Stimulated activated CD8-positive, alpha-beta memory T cell treated with anti-CD3 and anti-CD28 coated beads, Interleukin-7, amount 100 ng/mL, for 1 hour (primary cell): ENCODE measurements at places on chromosomes 3 and 15.

- DNase-seq, result no peak
Measured at GRCh38 chr15:39651881-39652280, 71.0 kb downstream of the THBS1 start.

DNA sequence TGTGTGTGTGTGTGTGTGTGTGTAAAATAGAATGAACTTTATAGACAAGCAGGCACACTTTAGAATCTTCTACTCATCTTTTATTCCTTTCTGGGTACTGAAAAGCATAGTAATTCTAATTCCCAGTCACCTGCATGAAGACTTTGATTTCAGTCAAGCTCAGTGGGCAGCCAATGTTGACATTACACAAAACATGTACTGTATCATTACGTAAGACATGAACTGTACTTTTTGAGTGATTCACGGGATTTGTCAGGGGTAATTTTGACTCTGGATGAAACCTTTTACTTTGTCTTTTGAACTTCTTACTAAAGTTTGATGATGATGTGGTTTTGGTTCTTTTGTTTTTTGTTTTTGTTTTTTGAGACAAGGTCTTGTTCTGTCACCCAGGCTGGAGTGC, 38.8 kb downstream of the PTPRG start:
- no peak for DNase-seq

DNA sequence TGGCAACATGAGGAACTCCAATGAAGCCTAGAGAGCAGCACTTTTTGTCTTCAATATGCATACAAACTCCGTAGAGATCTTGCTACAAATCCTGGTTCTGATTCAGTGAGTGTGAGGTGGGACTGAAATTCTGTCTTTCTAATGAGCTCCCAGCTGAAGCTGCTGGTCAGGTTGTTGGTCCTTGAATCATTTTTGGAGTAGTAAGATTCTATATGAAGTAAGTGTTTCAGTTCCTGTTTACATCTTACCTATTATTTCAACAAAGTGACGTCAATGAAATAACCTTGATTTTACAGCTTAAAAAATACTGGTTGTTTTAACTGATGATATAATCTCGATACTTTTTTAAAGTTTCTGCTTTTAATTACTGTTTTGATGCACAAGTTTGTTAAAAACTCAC, 33.9 kb downstream of the SHQ1 start:
- DNase-seq, result no peak

DNA sequence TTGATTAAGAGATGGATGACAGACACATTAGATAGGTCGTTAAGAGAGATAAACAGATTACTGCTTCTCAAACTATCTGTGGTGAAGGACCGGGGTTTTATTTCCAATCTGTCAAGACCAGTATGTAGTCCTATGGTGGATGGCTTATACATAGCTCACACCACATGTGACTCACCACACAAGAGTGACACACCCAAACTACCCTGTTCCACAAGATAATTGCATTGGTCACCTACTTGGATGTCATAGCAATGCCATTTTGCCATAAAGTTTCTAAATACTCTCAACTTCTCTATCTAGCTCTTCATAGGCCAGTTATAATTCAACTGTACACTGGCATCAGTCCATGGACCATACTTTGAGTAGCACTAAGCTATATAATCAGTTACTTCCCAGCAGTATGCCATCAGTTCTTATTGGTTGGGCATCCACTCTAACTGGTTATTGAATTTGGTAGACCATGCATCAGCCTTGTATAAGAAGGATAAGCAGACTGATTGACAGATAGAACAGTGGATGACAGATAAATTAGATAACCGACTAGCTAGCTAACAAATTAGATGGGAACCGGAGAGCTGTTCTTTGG, 11.6 kb downstream of the WWTR1 start:
- DNase-seq, result no peak

DNA sequence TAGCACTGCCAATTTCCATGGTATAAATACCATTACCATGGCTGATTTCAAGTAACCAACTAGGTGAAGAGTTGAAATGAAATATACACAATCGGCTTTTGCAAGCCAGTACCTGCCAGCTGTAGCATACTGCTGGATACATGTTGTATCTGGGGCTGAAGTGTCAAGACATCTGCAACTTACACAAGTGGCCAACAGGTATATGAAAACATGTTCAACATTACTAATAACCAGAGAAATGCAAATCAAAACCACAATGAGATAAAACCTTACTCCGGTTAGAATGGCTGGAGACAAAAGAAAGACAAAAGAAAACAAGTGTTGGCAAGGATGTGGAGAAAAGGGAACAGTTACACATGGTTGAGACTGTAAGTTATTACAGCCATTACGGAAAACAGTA, 11.6 kb downstream of the ATOSA start:
- DNase-seq, result no peak

GRCh38 chr3:152192936-152193672, 75.6 kb upstream of the MBNL1 start:
- no peak for DNase-seq

DNA sequence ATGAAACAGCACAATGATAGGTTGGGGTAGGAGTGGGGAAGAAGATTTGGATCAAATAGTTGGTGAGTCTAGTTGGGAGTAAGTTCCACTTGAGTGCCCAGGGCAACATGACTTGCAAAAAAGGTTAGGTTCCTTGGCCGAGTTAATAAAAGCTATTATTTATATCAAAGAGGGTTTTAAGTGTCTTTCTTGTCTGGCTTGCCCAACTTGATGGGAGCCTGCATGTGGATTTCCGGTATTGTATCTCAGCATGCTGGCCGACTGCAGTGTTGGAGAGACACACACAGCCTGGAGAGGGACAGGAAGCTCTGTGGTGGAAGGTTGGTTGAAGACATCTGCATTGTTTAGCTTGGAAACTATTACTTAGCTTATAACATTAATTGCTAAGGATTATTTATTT, 449.5 kb upstream of the TBL1XR1 start:
- DNase-seq, result no peak

- no peak for DNase-seq
Measured at GRCh38 chr15:101173233-101174119, 78.4 kb downstream of the CHSY1 start.

DNA sequence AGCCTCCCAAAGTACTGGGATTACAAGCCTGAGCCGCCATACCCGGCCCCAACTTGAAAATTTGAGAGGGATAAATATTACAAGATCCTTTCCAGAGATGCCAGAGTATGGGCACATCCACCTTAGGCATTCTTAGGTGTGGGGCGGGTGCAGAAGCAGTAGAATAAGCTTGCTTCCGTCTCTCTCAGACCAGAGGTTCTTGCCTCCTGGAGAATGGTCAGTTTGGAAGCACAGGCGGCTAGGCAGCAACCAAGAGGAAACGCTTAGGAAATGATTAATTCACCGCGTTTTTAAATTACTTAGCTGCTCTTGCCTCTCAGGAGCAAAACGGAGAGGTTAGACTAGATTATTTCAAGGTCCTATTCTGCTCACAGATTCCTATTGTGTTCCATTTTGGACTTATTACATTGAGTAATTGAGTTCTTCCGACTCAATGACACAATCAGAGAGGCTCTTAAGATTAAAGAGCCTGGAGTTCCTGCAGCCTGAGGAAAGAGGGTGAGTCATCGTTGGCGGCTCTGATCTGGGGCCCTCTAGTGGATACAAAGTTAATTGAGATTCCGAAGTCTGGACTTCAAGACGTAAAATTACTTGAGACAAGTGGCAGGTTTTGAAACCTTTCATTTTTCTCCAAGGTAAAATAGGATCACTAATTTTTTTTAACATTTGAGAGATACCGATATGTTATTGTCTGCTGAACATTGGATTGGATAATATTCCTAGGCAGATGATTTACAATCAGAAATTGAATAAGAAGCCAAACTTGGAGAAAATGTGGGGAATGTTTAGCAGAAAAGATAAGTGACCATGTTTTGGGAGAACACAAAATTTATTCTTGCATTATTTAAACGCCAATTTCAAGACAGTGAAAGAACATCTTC, 5.8 kb upstream of the TOPAZ1 start:
- DNase-seq, result peak; percentile 4

DNA sequence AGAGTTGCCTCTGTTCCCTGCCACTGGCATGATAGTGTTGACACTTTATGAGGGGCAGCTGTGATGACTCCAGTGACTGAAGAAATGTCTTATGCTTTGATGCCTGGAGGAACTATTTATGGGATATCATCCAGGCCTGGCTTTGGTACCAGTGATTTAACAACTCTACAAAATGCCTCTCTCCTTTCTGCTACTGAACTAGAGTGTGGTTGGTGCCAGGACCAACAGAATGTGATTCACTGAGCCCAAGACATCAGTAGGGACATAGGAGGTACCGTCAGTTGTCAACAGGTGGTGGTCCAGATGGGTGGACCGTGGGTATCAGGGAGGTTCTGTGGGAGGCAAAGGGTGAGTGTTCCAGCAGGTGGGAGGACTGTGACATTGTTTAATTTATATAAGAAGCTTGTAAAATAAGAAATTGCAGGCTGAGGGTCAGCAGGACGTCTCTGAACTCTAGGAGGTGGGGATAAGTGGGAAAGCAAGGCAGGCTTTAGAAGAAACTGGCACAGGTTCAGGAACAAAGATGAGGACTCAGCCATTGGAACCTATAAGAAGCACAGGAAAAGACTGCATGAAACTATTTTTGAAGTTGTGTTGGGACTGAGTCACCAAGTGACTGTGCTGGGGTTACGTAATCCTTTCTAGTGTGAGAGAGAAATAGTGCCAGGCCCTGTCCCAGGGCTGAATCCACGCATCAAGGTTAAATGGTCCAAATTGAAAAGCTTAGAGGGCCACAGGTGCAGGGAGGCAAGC, 28.5 kb upstream of the SLC7A14 start:
- DNase-seq, result no peak

DNA sequence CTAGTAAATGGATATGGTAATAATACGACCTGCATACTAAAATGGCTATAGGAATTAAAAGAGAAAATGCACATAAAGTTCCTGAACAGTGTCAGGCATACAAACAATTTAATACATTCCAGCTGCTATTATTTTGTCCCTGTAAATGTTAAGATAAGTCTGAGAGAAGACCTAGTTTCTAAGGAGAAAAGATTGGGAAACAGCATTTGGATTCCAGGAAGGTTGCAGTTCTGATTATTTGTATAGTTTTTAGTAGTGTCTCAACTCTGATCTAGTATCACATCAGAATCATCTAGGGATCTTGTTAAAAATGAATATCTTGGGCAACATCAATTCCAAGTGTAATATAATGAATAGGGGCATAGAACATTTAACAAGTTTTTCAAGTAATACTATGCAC, 905.7 kb downstream of the NSUN3 start:
- DNase-seq, result no peak

DNA sequence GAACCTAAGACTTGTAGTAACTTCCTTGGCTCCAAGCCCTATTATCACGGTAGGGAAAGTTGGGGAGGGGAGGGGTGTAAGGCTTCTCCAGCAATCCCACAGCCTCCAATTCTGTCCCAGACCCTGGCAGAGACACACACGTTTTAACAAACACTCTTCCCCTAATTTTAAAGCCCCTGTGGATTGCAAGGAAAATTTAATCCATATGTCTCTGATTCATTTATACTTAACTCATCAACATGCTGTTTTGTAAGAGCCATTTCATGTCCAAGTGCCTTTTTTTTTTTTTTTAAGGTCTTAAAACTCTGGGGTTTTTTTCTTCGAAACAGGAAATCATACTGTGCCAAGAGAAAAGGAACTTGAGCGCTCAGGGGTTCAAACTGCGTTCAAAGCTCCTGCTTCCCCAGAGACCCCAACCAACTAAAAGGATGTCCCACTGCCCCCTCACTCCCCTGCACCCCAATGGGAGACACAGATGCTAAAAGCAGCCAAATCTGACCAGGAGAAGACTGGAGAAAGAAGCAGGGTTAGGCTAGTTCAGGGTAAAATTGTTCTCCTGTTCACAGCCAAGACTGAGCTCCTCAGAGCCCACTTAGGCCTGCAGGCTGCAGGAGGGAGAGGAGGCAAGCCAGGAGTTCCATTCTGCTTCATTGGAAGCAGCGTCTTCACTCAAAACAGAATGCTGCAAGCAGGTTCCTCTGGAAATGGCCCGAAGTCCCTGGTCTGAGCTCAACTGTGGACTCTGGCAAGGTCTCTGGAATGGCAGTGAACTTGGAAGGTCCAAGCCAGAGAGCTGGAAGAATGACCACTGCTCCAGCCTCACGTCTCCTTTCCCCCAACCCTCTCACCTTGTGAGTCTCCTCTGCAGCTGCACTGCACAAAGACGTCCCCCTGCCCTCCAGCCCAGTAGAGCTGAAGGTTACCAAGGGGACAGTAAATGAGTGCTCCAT, 172.5 kb downstream of the NTRK3 start:
- no peak for DNase-seq

- no peak for DNase-seq
Measured at GRCh38 chr3:32813180-32813579, 4.6 kb upstream of the TRIM71 start.

DNA sequence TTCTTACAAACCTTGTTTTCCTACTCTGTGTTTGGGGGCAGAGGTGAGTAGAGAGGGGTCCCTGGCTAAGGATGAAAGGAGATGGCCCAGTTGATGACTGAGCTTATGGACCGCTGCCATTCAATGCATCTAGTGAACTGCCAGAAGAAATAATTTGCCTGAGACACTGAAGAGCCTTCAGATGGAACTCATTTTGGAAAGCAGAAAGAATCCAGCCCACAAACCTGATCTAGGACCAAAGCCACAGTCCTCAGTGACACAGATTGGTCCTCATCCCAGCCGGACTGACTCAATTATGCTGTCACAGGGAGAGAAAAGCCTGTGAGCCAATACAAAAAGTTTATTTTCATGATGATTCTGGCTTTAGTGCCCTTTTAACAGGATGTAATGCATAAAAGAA, 82.7 kb downstream of the CD47 start:
- DNase-seq, result no peak

GRCh38 chr3:95750097-95750496, 1064.3 kb upstream of the EPHA6 start:
- no peak for DNase-seq

DNA sequence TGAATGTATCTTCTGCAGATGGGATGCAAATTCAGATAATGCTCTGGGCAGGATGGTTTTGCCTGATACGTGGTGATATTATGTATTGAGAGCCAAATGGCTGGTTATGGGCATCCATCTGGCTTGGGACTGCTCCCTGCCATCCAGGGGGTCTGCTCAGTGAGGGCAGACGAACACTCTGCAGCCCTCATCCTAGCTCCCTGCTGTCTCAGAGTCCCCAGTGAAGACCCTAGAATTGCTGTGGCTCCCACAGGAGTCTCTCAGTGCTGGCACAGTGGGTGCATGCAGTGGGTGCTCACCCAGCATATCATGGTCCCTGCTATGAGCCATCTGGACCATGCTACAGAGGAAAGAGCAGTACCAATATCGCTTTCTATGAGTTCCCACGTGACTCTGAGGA, 10.3 kb downstream of the CX3CR1 start:
- no peak for DNase-seq

- DNase-seq, result no peak
Measured at GRCh38 chr15:70690491-70691276, 72.7 kb downstream of the UACA start.

GRCh38 chr3:25903371-25904129, 113.7 kb downstream of the OXSM start:
- no peak for DNase-seq

GRCh38 chr15:76514282-76514681, 177.7 kb downstream of the ISL2 start:
- DNase-seq, result no peak
